ENCODE measurements at places on chromosomes 11 and 22.

- peak; percentile 76 for DNase-seq
Observed at GRCh38 chr11:16785520-16786128, 47.2 kb downstream of the C11orf58 start.

DNA sequence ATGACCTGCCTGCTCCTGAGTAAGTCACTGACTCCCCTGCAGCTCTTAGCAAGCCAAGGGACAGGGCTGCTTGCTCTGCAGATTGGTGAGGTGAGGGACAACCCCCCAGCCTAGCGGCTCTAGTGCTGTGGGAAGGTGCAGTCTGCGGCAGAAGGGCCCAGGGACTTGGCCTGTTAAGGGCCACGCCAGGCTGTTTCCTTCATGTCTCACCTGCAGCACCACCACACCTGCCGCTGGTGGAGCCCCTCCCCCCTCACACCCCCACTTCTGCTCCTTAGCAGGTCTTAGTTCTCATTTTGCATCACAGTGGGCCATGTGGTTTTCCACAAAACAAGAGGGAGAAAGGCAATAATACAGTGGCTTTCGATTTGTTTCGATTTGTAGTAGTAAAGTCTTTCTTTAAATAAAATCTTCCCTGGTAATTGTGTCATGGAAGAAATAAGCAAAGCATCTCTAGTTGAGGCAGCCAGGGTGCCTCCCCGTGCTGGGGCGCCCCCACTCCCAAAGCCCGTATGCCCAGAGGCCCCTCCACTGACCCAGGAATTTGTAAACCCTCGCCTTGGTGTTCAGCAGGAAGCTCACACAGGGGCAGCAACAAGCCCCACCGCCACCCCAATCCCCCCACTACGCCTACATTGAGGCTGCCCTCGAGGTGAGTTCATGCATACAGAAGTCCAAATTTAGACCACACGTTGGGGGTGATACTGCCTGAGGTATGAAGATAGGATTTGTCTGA lies 86.5 kb upstream of the CLDN5 start:
- DNase-seq: no peak

DNA sequence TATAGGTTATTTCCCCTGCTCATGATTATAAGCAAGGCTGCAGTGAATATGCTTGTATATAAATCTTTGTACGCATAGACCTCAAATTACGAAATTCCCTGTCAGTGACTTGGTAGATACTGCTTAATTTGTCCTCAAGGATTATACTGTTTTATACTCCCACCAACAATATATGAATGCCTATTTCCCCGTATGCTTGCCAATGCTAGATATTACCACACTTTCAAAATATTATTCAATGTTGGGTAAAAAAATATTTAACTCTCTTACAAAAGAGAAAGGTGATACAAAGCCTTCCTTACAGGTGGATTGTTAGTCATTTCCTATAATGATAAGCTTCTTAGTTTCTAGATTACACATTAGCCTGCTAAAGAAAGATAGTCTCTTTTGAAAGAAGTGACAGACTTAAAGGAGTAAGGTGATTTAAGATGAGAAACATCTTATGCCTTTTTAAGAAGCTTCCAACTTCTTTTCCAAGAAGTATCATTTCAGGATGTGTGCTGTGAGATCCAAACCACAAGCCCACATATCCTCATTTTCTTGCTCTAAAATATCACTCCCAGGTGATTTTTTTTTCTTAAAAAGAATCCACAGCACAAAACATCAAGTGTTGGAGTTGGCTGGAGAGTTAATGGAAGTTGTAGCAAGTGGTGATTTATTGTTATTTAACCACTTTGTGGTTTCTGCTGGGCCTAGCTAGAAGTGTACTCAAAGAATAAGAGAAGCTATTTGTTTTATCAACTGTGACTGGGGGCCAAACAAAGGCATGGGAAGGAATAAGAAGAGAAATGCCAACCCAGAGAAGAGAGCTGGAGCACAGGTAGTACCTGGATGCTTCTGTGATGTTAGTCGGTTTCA lies 59.2 kb downstream of the BARX2 start:
- DNase-seq: no peak

DNA sequence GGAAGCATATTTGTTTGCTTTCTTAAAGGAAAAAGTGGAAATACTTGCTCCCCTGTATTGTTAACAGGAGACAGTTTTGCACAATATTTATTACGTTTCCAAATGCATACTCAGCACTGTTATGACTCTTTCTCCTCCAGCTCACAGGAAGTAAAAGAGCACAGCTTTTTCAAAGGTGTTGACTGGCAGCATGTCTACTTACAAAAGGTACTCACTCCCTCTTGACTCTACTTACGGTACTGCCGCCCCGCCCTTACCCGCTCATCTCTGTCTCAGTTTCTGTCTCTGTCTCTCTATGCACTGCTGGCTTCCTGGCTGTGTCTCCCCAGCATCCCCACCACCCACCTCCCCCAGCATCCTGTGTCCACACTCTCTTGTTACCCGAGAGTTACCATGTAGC lies 32.2 kb upstream of the MYO18B start:
- no peak for DNase-seq

DNA sequence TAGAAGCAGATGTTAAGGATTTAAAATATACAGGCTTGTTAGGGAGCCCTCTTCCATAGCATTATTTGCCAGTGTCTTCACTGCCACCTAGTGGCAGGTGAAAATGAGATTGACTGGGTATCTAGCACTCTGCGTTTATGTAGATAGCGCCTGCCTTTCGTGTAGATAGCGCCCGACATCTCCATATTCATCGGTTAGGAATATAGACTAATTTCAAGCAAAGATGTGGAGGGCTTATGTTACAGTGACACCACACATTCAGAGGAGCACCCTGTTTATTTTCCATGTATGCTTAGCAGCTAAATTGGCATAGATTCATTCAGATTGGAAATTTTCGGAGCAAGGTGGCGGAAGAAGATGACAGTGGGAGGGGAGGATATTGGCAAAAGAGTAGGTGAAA lies 72.0 kb downstream of the SLC5A12 start:
- DNase-seq: peak; percentile 7

- no peak for DNase-seq
Observed at GRCh38 chr11:102267609-102268008, 49.7 kb upstream of the BIRC3 start.

- DNase-seq: no peak
Observed at GRCh38 chr11:28939381-28939780, 831.2 kb downstream of the METTL15 start.

GRCh38 chr11:67463680-67464410 lies 5.2 kb downstream of the TMEM134 start:
- DNase-seq: no peak

DNA sequence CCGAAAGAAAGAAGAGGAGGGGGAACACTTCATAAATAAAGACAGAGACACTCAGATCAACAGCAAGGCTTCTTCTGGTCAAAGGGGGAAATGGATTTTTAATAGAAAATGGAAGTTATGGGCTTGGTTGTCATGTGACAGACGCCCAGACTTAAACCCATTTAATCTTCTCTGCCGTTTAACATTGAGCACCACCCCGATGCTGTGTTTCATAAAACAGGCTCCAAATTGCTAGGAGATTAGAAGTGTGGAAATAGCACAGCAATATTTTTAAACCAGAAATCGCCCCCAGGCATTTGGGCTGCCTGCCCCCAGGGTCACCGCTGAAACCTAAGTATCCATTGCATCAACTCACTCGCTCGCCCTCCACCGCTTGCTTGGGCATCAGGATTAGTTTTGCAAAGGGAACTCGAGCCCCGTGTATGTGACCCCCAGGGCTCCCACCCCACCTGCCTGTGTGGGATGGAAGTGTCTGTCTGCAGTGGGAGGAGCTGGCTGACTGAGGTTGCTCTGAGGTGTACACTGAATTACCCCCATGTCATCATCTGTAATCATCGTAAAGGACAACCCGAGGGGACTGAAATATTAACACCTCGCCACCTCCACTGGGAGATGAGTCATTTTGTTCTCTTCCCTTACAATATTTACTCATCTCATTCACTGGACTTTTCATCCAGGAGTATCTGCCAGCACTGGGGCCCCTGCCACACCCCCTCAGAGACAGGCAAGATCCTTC lies 10.7 kb downstream of the DSCAML1 start:
- no peak for DNase-seq

GRCh38 chr11:15622231-15622890 lies 507.6 kb downstream of the INSC start:
- DNase-seq: no peak

DNA sequence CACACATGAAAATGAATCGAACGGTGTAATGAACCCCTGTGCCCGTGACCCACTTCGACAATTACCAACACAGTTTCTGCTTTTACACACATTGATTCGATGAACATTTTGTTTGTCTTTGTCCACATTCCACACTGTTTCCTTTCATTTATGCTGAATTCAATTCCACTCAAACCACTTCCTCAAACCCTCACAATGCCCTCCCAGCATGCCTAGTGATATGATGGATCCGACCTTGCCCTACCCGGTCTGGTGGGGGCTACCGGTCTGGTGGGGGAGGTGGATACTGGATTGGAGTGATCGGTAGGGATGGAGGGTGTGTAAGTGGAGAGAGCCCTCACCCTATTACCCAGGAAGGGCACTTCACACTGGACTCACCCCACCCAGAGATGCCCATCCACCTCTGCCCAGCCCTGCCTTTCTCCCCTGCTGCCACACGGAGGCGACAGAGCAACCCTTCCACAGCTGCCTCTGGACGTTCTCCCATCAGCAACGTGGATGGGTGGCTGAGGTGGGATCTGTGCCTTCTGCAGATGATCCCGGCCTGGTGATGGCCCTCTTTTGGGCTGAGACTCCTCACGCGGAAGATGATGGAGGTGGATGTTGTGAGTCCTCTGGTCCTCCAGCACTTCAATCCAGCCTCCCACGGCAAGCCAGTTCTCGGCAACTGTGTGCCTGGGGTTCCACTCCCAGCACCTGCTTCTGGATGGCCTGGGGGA lies 33.0 kb upstream of the P2RY2 start:
- DNase-seq: peak; percentile 51

DNA sequence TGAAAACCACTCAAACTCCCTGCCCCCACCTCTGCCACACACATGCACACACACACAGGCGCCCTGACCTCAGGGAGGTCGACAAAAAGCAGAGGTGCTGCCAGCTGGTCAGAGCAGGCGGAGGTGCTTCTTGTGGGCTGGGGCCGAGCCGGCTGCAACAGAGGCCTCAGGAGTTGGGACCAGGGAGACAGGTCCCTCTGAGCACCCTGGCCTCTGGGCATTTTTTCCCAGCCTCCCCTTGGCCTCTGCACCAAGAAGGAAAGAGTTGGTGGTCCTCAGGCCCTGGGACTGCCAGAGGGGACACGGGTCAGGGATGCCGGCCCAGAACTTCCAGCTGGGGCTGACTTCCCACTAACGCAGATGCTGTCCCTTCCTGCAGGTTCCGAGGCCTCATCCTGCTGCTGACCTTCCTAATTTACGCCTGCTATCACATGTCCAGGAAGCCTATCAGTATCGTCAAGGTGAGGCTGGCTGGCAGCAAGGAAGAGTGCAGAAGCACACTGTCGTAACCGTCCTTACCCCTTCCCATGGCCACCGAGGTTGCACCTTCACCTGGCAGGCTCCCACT lies 13.4 kb downstream of the SLC37A2 start:
- DNase-seq: no peak

GRCh38 chr11:9253086-9253485 lies 12.1 kb downstream of the DENND5A start:
- no peak for DNase-seq

- DNase-seq: no peak
Observed at GRCh38 chr11:129785383-129786111, 30.1 kb upstream of the TMEM45B start.

DNA sequence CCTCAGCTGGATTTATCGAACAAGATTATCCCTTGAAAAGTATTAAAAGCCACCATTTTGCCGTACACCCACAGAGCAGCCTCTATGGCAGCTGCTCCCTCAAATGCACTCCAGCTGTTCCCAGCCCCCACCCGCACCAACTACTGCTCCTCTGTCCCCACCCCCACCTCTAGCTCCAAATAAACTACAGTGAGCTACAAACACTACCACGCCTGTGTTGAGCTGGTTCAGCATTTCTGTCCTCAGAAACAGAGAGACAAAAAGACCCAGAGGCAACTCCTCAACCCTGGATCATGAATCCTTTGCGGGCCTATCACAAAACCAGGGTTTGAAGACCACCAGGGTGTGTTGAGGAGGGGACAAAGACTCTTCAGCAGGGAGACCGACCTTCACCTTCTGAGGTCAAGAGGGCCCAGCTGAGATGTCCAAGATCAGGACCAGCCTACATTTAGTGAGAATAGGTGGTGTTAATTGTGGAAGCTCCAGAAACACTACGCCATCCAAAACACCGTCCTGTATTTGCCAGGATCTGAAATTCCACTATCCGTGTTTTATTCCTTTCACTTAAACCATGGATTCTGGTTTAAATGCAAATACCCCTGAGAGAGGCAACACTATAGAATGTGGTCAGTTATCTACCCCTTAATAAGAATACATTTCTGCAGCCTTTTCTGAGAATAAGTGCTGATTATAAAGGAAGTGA lies 195.9 kb downstream of the DSCAML1 start:
- no peak for DNase-seq

DNA sequence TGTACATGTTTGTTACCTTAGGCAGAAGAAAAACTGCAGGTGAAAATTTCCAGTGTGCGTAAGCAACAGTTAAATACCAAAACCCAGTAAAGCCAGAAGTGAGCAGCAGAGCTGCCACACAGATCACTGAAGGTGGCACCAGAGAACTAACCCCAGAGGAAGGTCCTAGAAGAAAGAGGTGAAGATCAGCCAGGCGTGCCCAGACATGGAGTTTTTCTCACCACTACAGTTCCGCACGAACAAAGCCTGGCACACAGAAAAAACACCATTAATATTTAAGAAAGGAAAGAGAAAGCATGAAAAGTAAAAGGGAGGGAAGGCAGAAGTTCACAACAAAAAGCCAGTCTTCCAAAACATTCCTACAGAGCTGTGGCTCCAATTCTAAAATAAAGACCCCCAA lies 60.7 kb downstream of the STK33 start:
- peak; percentile 28 for DNase-seq

DNA sequence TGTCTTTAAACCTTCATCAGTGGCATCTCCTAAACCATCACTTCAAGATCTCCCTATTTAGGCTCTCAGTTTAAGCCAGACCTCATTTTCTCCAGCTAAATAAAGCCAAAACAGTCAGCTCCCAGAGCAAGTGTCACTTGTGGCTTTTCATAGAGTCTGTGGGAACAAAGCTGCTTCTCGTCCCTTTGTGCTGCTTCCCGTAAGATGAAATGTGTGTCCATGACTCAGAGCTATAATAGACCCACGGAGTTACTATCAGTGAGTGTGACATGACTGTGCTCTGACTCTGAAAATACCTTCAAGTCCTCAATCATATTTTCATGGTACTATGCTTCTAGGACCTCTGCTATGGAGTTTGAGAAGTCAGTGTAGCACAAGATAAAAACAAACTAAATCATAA lies 57.3 kb upstream of the SLN start:
- DNase-seq: no peak

Data from GM19239 (cell line).